ENCODE measurements at places on chromosomes 5 and 9.

DNA sequence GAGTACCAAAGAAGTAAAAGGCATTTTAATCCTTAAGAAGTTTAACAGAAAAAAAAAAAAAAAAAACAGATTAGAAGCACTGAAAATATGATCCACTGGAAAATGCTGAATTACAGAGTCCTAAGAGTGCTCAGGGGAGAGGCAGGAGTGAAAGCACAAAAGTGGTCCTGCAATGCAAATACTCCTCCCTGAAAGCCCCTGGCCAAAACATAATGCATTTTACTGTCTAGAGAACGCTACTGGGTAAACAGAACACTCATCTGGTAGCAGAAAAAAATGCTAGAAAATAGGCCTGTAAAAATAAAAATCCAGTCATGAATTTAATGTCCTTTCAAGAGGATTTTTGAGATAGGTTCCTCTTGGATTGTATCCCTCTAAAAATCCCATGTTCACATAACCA, 81.9 kb downstream of the ADAMTS12 start:
- no peak for DNase-seq

DNA sequence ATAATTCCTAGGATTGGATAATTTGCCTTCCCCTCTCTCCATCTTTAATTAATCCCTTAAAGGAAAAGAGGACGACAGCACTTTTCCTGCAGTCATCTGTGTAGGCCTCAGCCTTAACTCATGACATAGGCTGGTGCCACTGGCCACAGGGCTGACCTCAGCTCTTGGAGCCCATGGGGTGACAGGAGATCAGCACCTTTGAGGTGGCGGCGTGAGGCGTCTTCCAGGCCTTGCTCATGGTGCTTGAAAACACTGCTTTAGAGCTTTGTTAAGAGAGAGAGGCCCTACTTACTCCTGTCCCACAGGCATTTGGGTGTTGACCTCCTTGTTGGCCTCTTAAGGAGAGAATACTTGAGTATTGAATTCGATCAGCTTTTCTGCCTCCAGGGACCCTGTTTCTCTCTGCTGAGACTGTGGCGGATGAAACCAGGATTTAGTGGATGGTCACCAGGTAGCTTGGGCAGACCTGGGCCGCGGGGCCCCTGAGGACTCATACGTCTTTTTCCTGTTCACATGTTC, 23.4 kb downstream of the TENT4A start:
- DNase-seq: no peak

GRCh38 chr9:81559709-81560108, 129.6 kb downstream of the TLE1 start:
- DNase-seq: peak; percentile 94

DNA sequence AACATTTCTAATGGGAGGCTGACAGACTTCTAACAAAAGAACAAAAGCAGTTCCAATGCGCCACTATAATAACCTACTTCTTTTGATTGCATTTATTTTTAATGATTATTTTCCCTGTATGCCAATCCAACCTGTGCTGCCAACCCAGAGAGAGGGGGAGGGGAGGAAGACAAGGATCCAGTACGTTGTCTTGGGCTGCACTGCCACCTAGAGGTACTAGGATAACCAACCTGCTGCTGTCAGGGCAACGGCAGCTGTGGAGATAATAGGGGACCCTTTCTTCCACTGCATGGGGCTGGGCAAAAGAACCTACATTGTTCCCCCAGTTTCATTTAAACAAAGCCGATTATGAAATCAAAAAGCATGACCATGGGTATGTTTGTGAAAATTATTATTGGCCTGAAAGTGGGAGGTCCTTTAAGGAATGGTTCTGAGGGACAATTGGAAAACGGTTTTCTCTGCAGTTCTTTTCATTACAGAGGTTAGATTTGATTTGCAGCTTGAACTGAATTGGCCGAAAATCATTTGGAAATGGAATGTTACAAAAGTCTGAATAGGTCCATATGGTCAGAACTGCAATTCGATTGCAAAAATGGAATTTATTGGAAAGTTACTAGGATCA, 101.3 kb downstream of the RASEF start:
- peak; percentile 92 for DNase-seq

DNA sequence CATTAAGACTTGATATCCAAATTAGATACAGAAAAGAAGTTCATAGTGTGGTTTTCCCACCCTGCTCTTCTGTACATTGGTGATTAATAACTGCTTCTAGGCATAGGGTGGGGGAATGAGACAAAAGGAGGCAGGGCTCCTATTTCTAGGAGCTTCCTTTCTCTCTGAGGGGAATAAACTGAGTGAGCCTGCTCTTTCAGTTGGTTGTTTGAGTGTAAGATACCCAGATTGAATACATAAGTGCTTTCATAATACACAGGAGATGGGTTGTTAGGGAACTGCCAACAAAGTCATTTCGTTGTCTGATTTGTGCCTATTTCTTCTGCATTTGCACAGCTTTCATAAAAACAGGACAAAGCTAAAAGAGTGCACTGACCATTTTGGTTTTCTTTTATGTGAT, 48.9 kb upstream of the TTC23L start:
- DNase-seq: no peak

- no peak for DNase-seq
Measured at GRCh38 chr5:68215898-68216244, 315 bp downstream of the PIK3R1 start.

- no peak for DNase-seq
Measured at GRCh38 chr9:70439991-70440706, 25.7 kb upstream of the KLF9 start.

GRCh38 chr9:32931129-32931528, 70.3 kb downstream of the APTX start:
- no peak for DNase-seq

GRCh38 chr9:135474915-135475314, 4.7 kb upstream of the PPP1R26 start:
- DNase-seq: peak; percentile 69

DNA sequence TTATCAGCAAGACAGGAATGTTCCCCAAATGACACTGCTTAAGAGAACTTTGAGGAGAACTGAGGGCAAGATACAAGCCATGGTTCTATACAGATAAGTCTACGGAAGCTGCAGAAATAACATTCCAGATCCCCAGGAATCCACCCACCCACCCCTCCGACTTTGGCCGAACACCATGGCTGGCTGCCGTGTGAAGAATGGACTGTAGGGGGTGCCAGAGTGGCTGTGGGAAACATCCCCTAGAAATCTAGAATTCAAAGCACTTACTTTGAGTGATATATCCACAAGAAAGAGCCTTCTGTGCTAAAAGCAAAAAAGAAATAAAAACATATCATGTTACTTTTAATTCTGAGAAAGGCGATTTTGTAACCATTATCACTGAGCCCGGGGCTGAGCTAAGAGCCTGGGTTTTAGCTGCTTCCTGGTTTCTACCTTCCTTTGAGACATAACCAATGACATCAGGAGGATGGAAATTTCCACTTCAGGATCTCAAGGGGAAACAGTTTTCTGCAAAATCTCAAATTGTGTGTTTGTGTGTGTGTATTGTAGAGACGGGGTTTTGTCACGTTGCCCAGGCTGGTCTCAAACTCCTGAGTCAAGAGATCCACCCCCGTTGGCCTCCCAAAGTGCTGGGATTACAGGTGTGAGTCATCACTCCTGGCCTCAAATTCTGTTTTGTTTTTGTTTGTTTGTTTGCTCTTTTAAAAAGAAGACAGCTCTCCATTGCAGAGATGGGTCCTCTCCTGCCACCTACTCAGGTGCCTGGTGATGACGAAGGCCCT, 36.4 kb downstream of the GGTA1 start:
- DNase-seq: peak; percentile 42

DNA sequence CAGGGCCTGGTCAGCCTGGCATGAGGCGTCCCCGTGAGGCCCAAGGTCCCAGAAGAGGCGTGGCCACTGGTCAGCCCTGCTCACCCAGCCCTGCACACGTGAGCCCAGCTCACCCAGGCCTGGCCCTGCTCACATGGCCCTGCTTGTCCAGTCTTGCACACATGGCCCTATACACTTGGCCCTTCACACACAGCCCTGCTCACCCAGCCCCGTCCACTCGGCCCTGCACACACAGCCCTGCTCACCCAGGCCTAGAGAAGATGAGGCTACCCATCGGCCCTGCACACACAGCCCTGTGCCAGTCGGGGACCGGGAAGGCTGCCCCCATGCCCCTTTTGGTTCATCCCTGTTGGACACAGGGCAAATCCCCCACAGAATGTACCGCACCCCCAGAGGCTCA, 28.4 kb downstream of the ZDHHC11B start:
- no peak for DNase-seq

- peak; percentile 1 for DNase-seq
Measured at GRCh38 chr5:27472000-27472763, 433.8 kb upstream of the CDH9 start.

DNA sequence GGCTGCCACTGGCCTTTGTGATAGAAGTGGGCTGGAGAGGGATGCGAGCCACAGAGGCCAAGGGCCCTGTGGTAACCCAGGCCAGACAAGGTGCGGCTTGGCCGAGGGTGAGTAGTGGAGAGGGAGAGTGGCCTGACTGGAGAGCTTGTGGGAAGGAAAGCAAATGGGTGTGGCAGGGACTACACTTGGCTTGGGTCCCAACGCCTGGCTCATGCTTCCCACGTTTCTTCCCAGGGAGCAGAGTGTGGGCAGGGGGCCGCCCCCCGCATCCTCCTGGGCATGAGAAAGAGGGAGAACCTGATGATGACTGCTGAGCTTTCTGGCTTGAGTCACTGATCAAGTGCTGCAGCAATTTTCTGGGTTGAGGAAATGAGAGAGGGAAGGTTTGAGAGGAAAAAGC, 95.7 kb downstream of the ANKH start:
- no peak for DNase-seq

Measured in astrocyte of the hippocampus (primary cell).